ENCODE measurements at places on chromosomes 3 and 15. TPM values are rescaled to one million over a fixed set of nuclear protein-coding genes. Genes with fewer than 3 reads are reported as not detected.

CCDC191 gene
- 0.14 TPM for total RNA-seq

MRAS gene
- total RNA-seq: 16.3 TPM

DNA sequence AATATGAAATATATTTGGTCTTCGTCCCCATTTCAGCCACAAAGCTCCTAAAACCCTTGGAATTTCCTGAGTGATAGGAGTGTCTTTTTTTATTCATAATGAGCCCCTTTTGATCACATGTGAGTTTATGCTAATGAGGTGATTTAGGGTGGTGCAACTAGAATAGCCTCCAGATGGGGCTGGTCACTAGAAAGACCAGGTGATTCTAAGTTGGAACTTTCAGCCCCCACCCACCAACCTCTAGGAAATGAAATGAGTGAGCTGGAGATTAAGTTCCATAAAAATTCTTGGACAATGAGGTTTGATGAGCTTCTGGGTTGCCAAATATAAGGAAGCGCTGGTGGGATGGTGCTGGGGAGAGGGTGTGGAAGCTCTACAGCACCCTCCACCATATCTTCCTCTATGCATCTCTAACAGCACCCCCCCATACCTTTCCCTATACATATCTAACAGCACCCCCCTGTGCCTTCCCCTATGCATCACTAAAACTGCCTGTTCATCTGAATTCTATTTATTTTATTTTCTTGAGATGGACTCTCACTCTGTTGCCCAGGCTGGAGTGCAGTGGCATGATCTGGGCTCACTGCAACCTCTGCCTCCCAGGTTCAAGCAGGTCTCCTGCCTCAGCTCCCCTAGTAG, 2.1 kb upstream of the SMCO1 start:
- DNase-seq: no peak

DNA sequence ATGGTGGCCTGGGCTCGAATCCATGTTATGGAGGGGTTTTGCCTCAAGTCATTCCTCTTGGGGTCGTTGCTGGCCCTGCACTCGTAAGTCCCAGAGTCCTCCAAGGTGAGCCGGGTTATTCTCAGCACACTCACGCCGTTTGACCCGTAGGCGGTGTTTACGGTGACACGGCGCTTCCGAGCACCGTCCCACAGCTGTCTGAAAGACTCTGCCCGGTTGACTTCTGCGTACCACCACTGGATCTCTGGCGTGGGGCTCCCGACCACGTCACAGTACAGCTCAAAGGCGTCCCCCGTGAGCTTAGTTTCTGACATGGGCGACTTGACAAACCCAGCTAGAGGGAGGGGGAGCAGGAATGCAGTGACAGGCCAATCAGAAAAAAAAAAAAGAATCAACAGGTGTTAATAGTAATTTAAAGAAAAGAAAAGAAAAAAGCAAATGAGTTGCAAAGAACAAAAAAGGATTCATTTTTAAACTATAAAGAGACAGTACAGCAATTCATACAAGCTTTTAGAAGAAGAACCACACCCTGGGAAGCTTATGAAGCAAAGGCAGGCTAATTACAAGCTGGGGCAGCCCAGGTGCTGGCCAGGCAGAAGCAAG, 36.1 kb downstream of the NPTN start:
- no peak for DNase-seq

DNA sequence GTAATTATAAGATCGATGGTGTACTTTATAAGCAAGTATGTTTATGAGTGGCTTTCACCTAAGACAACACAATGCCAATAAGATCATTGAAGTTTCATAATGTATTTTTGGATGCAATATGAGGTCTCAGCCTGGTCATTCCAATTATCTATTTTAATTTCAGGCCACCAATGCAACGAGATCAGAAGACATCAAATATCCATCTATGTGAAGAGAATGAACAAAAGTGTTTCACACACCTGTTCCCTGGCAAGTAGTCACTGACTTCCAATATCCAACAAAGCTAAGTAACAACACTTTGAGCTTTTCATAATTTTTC, 53.6 kb upstream of the TMCO5A start:
- DNase-seq: no peak

DNA sequence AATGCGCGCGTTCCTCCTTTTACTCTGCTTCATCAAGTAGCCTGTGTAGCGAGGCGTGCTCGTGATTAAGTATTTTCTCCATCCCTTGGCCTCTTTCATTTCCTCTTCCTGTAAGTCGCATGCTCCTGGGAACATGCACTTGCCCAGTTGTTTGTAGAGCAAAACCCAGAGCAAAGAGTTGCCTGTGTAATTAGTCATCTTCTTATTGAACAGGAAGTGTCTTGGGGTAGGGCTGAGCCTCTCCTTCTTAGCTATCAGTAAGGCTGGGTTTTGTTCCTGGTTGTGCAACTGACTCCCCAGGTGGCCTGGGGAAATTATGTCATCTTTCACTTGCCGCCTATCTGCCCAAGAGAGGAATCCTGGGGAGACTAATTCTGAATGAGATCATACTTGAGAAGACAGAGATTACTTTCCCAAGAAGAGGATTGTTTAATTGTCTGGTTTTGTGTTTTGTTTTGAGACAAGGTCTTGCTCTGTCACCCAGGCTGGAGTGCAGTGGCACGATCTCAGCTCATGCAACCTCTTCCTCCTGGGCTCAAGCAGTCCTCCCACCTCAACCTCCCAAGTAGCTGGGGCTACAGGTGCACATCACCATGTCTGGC, 14.9 kb downstream of the LIPH start:
- peak; percentile 98 for DNase-seq

GRCh38 chr3:113055201-113055600, 64.4 kb downstream of the GTPBP8 start:
- no peak for DNase-seq

- peak; percentile 7 for DNase-seq
Measured at GRCh38 chr15:94840794-94841783, 609.7 kb downstream of the MCTP2 start.
